ENCODE measurements at places on chromosomes 12 and 14. TPM values are rescaled to one million over a fixed set of nuclear protein-coding genes. Genes with fewer than 3 reads are reported as not detected.
A peak's percentile ranks its signal among the peaks of the same experiment; 100 is the strongest.

RNF212B gene
- not detected for total RNA-seq

HOXC9 gene
- total RNA-seq = 5.7 TPM

SLCO1B1 gene
- total RNA-seq = 0.27 TPM

LRR1 gene
- 45.9 TPM for total RNA-seq

GRCh38 chr12:105676694-105677093 lies 346.2 kb downstream of the C12orf75 start:
- no peak for DNase-seq

DNA sequence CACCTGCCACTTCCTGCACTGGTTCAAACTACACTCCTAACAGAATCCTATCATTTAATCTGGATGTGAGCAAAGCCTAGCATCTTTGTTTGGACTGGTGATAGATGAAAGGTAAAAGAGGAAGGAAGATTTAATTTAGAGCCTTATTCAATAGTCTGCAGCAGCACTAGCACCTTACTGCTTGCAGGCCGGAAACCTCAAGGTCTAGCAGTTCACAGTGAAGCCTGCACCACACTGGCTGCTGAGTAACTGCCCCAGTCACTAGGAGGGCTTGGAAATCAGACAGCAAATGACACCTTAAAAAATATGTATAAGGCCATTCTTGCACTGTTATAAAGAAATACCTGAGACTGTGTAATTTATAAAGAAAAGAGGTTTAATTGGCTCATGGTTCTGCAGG lies 358.0 kb downstream of the DAD1 start:
- no peak for DNase-seq

DNA sequence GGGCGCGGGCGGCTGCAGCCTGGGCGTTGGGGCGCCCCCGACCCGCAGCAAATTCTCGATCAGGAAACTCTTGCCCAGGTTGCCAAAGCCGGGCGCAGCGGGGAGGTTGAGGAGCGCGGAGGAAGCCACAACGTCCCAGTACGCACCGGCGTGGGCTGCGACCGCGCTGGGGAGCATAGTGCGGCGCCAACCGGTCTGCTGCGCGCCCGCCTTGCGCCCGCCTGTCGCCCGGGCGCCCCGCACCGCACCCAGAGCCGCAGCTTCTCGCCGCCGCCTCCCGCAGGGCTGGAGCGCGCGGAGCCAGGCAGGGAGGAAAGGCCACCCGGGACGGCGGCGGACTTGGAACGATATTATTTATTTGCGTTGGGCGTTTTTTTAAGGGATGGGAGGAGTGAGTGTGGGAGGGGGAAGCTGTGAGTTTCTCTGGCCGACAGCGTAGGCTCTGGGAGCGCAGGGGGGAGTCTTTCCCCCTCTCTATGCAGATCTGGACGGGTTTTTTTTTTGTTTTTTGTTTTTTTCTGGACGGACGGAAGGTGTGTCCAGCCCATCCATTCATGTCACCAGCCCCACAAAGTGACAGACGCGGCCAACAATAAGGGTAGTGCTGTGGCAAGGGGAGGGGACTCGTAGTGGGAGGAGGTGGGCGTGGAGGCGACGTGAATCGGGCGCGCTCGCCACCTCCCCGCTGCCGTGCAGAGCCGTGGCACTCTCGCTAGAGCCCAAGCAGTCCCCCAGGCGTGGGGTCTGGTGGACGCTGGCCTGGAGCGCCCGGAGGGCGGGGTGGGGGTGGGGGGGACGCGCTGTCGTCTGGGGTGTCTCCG lies at the start of gene DBX2:
Gene DBX2 (minus strand): TSS at position 349 of the 821 bp plus-strand sequence. CDS start 172 bp downstream, at position 177.
- DNase-seq = no peak

DNA sequence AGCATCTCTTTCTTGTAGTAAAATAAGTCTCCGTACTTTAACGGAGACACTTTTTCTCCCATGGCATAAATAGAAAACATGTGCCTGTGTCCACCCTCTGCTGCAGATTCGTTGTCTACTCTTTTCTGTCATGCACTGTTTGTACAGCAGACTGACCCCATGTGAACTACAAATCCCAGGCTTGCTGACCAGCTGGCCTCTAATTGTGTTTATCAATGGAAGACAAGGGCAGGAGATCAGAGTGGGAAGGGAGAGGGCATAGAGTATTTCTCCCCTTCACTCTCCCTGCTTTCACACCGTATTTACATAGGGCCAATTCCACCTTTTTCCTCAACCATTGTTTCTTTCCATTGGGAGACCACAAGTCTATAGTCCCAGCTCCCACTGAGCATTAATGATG lies 31.0 kb upstream of the TMTC2 start:
- no peak for DNase-seq

DNA sequence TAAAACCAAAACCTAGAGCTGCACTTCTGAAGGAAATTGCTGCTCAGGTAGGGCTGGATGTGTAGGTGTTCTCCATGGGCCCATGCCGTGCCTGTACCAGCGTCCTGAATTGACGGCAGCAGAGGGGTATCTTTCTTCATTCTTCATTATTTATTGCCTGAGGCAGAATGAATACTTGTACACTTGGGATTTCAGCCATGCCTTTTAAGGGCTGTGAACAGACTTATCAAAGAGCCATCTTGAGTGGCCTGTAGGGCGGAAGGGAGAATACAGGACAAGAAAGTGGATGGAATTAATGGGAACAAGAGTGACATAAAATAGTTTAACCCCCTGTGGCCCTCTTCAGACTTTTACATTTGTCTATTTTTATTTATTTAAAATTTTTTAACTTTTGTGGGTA lies 61.4 kb downstream of the RASSF3 start:
- no peak for DNase-seq

DNA sequence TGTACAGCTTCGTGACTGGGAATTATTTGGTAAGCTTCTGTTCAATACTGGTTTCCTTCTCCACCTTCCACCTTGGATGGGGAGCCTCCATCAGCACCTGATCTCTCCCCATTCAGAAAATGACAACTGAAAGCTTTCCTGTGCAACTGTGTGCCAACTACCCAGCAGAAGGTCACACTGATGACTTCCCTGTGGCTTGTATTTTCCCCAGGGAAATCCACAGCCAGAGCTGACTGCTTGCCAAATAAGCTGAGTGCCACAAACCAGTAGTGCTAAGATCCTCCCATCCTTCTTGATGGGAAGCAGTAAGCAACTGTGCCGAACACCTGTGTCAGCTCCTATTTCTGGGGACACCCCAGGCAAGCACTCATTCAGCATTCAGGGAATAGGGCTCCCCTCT lies 257.2 kb upstream of the SOX5 start:
- peak; percentile 27 for DNase-seq

- DNase-seq = peak; percentile 79
Measured at GRCh38 chr12:67943141-67943892, 45.9 kb upstream of the IFNG-AS1 start.

Data from M059J (cell line).